MM.1S (cell line): ENCODE measurements at places on chromosomes 3 and 15.

DNA sequence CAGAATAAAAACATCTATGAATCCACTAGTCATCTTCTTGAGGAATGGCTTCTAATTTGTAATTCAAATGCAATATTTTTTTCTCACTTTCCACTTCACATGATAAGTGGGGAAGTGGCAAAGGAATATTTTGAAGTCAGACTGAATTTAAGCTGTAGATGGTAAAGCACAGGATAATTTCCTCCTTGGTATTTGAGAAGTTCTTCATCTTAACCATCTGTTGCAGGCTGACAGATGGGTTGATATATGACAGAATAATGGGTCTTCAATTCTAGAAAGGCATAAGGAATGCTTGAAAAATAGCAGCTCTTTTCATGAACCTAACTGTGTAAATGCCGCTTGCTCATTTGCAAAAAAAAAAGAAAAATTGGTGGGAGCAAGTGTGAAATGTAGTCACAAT, 66.5 kb upstream of the SNTN start:
- DNase-seq = no peak

DNA sequence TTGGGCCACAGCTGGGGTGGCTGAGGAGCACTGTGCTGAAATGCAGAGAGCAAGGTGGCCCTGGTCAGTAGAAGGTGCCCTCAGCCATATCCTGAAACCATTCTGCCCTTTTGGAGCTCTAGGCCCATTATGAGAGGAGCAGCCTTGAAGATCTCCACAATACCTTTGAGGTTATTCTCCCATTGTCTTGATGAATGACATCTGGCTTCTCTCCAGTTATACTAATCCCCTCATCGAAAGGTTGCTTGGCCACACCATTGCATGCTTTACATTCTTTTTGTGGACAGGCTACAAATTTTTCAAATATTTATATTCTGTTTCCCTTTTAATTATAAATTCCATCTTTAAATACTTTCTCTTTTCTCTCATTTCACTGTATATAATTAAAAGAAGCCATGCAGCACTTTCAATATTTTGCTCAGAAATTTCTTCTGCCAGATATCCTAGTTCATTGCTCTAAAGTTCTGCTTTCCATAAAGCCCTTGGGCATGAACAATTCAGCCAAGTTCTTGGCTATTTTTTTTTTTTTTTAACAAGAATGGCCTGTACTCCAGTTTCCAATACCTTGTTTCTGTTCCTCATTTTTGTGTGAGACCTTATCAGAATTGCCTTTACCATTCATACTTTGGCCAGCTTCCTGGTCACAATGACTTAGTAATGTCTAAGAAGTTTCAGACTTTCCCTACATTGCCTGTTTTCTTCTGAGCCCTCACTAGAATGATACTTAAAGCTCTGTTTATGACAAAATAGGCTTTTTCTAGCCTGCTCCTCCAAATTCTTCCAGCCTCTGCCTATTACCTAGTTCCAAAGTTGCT, 138.9 kb upstream of the SGO1 start:
- DNase-seq = no peak

DNA sequence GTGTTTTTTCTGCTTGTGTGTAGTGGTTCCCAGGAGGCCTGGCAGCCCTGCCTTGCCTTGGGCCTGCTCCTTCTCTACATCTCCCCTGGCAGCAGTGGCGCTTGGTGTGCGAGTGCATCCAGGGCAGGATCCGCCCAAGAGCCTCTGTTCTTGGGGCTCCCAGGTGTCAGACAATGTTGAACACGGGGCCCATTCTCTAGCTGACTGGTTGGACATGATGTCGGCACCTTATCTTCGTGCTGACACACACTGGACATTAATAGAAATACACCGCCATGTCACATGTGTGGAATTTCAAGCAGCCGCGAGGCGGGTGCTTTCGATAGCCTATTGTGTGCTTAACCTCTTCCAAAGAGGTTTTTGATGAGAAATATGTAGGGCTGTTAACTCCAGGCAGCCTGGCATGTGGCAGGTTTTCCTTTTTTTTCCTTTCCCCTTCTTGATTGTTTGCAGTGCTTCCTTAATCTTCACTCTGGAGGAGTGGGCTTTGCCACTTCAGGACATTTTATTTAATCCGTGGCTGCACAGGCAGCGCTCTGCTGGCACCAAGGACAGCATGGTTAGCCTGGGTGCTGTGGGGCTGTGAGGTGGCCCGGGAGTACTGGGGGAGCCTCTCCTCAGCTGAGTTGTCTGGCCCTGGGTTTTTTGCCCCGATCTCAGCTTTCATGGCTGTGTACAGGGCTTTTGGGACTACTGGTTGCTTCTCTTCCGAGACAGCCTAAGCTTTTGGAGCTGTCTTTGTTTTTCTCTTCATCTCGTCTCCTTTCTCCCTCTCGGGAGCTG, 42.5 kb downstream of the CHCHD6 start:
- no peak for DNase-seq

DNA sequence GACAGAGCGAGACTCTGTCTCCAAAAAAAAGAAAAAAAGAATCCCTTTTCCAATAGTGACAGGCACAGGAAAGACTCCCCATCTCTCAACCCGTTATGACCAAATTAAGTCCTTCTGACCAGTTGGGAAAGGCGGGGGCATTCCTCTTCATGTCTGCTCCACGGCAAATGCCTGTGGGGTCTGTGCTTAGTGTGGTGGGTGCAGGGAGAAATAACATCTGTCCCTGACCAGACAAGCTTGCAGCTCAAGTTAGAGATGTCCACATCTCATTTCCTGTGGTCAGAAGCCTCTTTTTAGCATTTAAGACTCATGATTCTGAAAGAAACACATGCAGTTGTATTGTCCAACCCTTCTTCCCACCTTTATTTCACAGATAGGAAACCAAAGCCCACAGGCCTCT, 16.2 kb downstream of the PLA1A start:
- DNase-seq = no peak

DNA sequence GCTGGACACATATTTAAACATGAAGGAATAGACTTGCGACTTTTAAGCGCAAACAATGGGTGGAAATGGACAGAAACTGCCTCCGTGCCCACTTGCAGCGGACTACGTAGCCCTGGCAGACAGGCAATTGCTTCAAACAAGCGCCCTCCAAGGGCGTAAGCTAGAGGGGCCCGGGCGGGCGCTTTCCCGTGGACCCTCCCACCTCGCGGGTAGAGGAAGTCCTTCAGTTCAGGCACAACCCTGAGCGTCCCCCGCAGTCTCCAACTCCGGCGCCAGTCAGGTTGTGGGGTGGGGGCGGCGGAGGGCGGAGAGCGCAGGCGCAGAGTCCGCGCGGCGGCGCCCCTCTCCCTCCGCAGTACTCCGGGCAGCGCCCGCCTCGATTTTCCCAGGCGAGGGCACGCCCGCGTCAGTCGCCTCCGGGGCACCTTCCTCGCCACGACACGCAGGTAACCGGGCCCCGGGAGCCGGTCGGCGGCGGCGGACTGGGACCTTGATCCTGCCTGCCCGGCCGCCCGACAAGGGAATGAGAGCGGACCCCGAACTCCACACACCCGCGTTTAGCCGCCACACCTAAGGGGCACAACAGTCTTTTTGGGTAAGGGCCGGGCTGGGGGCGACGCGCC, at the start of gene SLC35G2:
TSS of gene SLC35G2 (plus strand) at position 358 of the 623 bp plus-strand sequence. CDS start 35,335 bp downstream, outside the sequence.
- DNase-seq = no peak
